ENCODE measurements at places on chromosomes 2 and 18.

- no peak for DNase-seq
These were observed 175.5 kb downstream of the AKAIN1 start for GRCh38 chr18:5021558-5021957.

- DNase-seq = no peak
These were observed 5.1 kb downstream of the ECEL1 start for GRCh38 chr2:232482301-232483238.

GRCh38 chr2:11128243-11128951, 26.9 kb upstream of the SLC66A3 start:
- no peak for DNase-seq

- DNase-seq = no peak
These were observed 96.7 kb downstream of the ZNF385B start for GRCh38 chr2:179764710-179765109.

DNA sequence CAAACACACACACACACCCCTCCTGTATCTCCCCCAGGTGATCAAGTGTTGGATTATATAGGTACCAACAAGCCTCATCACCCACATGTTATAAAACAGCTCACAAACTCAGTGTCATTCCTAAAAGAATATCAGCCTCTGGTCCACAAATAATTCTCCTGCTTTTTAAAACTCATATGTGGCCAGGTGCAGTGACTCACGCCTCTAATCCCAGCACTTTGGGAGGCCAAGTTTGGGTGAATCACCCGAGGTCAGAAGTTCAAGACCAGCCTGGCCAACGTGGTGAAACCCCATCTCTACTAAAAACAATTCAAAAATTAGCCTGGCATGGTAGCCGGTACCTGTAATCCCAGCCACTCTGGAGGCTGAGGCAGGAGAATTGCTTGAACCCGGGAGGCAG, 87.8 kb downstream of the LRATD1 start:
- no peak for DNase-seq

- DNase-seq = no peak
These were observed 28.0 kb upstream of the CCNYL1 start for GRCh38 chr2:207683438-207683837.

GRCh38 chr2:122643725-122644329, 888.4 kb downstream of the TSN start:
- no peak for DNase-seq

GRCh38 chr18:71442731-71443141, 1101.4 kb downstream of the CBLN2 start:
- DNase-seq = peak; percentile 31

DNA sequence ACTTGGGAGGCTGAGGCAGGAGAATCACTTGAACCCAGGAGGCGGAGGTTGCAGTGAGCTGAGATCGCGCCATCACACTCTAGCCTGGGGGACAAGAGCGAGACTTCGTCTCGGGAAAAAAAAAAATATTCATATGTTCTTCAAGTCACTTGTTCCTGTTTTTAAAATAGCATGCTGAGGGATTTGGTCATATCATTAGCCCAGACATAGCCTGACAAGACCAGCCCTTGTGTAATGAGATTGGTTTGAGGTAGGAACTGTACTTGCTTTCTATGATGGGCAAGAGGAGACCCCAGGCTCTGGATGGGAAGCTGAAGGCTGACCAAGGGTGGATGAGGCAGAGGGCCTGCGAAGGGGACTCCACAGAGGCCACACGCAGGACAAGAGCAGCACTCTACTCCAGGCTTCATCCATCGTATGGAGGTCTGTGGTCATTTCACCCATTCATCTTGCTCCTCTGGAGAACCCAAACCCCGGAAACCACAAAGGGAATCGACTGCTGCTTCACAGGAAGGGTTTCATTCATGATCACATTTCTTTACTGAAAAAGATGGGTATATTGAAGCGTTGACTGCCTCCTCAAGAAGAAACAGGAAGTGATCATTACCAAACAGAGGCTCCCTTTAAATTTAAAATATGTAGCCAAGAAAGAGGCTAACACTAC, 87.1 kb upstream of the ZNF397 start:
- DNase-seq = no peak

DNA sequence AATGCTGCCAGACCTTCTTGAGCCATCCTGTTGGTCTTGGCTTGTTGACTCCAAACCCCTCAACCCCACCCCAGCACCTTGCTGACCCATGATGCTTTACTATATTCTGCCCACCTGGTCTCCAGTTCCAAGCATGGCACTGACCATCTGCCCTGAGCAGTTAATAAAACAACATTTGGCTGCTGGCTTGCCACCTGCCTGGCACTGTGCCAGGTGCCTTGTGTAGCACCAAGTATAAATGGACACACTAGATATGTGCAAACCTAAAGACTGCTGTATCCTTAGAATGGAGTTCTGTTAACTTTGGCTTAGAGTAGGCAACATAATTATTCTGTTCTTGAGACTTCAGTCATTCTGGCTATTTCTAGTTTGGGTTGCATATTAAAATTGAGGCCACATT, 91.4 kb downstream of the ACSL3 start:
- no peak for DNase-seq

- no peak for DNase-seq
These were observed 32.5 kb downstream of the PSD4 start for GRCh38 chr2:113206251-113206650.

- no peak for DNase-seq
These were observed 98.7 kb upstream of the THOC1 start for GRCh38 chr18:366466-367061.

GRCh38 chr18:35075132-35075531, 33.9 kb downstream of the MAPRE2 start:
- DNase-seq = no peak
